Activated CD4-positive, alpha-beta T cell treated with anti-CD3 and anti-CD28 coated beads, Interleukin-2, Interleukin-4, amounts not matched to agents 100 ng/mL and 50 ng/mL, durations not matched to agents 16 hours and 8 hours (primary cell): ENCODE measurements at places on chromosomes 3 and 15.

DNA sequence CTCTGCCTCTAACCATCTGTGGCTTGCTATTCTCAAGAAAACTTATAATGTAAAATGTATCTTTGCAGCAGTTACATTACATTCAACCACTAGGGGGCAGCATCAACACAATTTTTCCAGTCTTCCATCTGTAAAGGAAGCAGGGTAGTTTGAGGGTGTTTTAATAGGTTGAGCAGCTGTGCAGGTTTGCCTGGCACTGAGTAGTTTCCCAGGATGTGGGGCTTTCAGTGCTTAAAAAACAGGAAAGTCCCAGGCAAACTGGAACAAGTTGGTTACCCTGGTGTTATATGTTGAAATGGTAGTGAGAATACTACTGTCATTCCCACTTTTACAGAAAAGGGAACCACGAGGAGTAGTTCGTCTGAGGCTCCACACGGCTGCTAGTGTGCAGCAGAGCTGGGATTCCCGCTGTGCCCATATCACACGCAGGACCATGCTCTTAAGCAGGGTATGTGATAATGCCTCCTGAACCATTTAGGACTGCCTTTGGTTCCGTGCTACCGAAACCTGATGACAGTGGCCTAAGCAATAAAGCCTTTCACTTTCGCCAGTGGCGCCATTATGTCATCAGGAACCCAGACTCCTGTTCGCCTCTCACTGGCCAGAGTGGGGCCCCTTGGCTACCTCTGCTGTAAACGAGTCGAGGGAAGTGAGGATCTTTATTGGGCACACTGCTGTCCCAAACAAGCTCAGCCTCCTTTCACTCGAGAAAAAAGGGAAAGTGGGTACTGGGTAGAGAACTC, 64.7 kb upstream of the ZBTB38 start:
- peak; percentile 83 for DNase-seq

DNA sequence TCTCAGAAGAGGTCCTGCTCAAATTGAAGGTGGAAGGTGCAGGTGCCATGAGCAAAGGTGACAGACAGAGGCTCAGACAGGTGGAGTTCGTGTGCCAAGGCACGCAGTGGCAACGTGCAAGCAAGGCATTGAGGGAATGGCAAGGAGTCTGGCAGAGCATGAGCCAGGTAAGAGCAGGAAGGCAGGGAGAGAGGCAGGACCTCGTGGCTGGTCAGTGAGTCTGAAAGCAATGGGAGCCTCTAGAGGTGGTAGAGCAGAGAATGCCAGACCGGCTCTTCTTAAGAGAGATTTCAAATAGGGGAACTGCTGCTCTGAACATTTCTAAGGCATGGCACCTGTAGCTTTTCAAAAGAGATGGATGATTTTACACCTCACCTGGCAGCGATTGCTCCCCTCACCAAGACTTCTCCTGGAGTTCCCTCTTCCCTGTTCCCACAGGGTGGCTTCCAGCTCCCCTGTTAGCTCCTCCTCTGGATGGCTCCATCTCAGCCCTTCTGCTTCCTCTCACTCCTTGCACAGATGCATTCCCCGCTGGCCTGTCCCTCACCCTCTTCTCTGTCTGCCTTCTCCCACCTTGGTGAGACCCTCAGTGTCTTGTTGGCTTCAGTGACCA, 2.7 kb downstream of the MYO5C start:
- no peak for DNase-seq

- DNase-seq = no peak
Measured at GRCh38 chr3:47299381-47300318, 16.9 kb downstream of the KLHL18 start.

GRCh38 chr3:28672406-28672805, 323.8 kb upstream of the AZI2 start:
- DNase-seq = no peak

GRCh38 chr3:79651536-79652065, 116.2 kb downstream of the ROBO1 start:
- DNase-seq = no peak

DNA sequence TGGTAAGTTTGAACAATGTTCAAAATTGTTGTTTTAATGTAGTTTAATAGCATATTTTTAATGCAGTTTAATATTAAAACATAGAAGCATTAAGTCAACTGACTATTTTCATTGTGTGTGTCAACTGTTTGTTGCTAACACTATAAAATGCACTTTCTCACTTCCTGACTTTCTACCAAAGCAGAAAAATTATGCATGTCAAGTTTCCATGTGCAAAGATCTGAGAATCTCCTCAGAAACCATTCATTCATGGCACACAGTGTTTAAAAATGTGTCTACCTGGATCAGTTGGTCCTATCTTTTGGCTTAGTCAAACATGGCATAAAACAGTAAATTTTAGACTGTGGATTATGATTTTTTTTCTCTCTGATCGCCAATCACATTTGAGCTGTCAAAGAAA, 156.0 kb downstream of the PLD1 start:
- no peak for DNase-seq

- DNase-seq = no peak
Measured at GRCh38 chr15:70597056-70597603, 166.2 kb downstream of the UACA start.

DNA sequence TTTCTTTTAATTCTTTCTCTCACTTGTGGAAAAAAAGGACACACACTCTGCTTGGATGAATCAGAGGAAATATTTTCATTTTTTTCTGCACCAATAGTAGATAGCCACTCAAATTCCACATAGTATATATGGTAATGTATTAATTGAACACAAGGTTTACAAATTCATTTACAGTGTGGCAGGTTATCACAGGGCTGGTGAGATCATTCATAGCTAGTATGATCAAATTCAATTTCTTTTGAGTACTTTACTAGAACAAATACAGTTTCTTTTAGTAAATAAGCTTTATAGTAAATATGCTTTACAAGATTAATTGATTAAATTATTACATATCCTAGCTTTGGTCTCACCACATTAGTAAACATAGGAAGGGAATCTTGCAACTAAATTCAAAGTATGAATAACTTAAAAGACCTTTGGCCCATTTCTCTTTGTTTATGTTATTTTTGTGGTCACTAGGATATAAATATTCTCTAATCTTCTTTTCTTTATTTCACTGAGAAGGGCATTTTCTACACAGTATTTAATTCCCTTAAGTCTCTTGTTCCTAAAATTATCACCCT, 40.1 kb upstream of the PARP14 start:
- no peak for DNase-seq

- DNase-seq = no peak
Measured at GRCh38 chr3:18526667-18527066, 101.5 kb upstream of the SATB1 start.

- DNase-seq = no peak
Measured at GRCh38 chr3:184682671-184683070, 29.2 kb downstream of the MAGEF1 start.

GRCh38 chr3:192867645-192868044, 50.0 kb downstream of the MB21D2 start:
- no peak for DNase-seq

DNA sequence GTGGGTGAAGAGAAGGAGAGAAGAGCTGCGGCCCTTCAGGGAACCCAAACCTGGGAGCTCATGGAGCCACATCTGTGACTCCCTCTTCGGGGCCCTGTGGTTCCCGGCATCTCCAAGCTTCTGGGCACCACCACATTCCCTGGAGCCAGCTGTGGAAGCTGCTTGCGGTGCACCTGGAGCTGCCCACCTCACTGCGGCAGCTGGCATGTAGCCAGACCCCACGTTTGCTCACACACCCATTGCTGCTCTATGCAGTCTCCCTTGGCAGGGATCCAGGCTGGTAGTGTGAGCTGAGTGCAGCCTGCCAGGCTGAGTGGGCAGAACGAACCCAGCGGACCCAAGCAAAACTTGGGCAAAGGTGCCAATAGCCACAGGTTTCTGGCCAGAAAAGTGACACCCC, 16.8 kb upstream of the PLA2G4E start:
- DNase-seq = no peak

GRCh38 chr3:16906682-16907081, 21.9 kb downstream of the PLCL2 start:
- DNase-seq = no peak

GRCh38 chr3:59995563-59995962, 945.7 kb upstream of the CFAP20DC start:
- DNase-seq = no peak

DNA sequence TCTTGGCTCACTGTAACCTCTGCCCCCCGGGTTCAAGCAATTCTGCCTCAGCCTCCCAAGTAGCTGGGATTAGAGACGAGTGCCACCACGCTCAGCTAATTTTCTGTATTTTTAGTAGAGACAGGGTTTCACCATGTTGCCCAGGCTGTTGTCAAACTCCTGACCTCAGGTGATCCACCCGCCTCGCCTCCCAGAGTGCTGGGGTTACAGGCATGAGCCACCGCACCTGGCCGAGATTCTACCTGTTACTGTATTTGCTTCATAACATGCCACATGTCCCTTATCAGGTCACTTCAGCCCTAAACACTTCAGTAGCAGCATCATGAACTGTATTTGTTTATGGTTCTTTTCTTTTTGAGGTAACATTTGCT, 7.5 kb upstream of the LCTL start:
- DNase-seq = no peak

DNA sequence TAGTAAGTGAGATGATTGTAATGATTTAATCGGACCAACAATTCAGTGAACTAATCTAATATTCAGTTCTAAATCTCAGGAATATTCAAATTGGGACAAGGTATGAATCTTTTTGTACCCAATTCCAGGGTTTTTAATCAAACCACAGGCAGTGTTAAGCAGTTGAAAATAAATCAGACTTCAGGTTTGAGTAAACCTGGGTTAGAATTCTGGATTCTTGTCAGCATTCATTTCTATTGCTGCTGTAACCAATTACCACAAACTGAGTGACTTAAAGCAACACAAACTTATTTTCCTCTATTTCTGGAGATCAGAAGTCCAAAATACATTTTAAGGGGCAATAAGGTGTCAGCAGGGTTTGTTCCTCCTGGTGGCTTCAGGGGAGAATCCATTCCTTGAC, 208.4 kb upstream of the ZPLD1 start:
- DNase-seq = peak; percentile 15

GRCh38 chr3:40615918-40616819, 91.4 kb downstream of the ZNF621 start:
- DNase-seq = no peak

DNA sequence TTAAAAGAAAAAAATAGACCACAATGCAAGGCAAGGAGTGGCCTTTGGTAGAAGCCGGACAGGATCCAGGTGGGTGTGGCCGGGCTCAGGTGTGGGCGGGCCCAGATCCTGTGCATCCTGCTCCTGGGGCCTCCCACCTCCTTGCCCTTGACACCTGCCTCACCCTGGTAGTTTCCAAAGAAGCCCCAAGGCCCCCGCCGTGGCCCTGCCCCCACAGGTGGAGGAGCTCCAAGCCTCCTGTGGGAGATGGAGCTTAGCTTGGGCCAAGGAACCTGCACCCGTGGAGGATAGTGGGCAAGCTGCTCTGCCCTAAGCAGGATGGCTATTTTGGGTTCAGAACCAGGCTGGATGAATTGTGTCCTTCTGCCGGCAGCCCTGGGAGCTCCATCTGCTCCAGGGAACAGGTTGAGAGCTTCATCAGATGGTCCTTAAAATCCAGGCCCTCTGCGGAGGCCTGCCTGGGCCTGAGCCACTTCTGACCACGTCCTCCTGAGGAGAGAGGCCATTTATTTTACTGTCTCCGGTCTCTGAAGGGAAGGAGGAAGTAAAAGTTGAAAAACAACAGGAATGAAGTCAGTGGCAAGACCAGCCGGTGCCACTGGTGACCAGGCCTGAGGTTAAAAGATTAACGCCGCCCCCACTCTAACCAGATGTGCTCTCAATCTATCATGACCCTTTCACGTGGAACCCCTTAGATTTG, 53.9 kb upstream of the KLF13 start:
- DNase-seq = no peak

DNA sequence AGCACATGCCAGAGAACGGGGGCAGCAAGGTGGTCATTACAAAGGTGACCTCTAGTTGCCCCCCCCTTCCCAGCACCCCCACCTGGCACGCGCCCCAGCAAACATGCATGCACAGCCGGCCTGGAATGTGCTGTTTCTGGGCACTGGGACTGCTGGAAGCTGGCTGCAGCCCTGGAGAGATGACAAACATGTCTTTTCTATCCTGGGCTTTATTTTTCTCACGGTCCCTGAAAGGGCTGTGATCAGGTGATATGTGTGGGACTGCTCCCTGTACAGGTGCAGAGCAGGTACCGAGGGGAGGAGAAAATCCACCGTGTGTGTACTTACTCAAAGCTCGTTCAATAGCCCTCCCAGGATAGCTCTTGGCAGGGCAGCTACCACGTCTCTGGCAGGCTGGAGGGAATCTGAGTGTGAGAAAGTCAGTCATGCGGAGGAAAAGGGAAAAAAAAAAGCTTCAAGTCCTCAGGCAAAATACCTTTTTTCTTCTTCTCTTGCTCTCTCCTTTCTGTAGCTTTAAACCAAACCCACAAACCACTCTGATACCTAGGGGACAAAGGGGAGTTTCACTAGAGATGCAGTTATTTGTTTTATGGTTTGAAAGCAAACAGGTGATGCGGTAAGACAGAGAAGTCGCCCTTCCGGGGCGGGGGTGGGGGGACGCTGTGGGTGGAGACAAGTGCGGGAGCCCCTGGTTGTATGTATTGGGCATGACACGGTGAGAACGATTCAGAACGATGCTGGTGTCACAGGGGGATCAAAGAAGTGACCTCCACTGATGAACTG, 5.0 kb upstream of the HES1 start:
- no peak for DNase-seq

DNA sequence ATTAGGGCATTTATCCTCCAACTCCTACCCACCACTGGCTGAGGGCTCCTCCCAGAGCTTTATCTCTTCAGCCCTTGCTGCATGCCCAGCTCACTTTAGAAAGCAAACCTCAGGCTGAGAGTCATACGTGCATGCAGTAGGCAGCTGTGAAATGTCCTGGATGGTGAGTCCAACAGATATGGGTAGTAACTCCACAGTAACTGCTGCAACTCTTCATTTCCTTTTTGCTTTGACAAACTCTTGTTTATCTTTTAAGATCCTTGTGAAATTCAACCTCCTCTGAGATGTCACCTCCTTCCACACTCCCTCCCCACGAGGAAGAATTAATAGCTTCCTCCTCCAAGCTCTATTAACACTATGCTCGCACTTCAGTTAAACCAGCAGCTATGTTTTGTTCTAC, 35.9 kb upstream of the CTNNB1 start:
- DNase-seq = no peak

- no peak for DNase-seq
Measured at GRCh38 chr15:66644869-66645268, 57.2 kb upstream of the SMAD6 start.

DNA sequence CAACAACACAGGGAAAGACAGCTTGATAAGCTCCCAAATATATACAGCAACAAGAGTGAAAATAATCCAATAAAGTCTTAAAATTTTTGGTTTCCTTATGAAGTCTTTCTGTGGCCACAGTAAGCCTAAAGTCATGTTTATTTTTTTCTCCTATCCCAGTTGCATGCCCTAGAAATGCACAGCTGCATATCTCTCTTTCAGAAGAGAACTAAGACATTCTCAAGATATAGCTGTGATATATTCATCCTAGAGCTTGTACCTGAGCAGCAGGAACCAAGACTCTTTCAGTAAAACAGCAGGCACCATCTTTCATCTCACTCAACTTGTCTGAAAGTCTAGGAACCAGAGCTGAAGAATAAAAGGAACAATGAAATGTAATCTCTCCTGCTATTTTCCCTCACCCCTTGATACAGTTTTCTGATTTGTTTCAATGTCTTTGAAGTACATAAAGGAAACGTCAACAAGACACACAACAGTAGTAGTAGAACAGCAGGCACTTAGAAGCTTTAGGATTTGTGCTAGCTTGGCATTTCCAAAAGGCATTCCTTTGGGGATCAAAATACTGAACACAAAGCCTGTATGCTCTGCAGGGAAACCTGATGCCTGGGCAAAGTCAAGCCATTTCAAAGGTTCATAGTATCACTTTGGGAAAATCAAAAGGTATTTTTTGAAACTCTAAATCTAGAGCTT, 536.8 kb downstream of the PYDC2 start:
- no peak for DNase-seq
